ENCODE measurements at places on chromosomes 6 and 20.
A peak's percentile ranks its signal among the peaks of the same experiment; 100 is the strongest.

GRCh38 chr20:38253571-38253970 lies 7.0 kb downstream of the KIAA1755 start:
- no peak for DNase-seq

- no peak for DNase-seq
Observed at GRCh38 chr6:156111913-156112312, 656.3 kb upstream of the NOX3 start.

DNA sequence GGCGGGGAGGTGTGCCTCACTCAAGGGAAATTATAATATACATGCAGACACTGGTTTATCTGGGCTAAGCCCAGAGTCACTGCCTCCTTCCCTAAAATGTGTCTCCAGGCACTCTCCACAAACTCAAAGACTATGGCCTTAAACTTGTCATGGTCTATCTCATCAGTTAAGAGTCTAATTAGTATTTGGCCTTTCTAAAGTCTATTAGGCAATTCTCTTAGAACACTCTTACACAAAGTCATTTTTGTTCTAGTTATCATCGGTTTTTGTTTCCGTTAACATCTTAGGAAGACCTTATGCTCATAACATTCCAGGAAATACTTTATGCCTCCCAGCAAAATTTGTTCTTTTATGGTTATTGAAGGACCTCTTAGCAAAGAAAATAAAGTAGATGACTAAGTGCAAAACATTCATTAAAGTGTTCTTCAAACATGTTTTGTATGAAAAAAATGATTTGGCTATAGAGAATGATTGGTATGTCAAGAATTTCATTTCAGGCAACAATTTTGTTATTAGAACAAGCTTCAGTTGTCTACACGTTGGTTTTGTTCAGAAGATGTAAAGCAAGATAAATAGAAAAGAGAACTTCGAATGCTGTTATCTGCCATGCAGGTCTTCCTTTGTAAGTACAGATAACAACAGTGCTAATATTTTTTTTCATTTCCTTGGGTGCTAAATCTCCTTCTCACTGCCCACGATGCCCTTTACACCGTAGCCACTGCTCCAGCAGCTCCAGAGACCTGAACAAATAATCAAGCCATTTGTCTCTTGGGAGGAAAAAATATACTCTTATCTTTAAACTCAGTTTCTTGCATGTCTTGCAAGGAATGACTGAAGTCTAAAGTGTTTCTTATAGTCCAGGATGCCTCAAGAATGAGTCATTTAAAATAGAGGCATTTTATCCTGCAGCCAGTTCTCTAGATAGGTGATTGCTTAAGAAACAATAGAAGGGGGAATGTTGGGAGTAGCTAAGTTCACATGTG lies 170.4 kb downstream of the HTR1B start:
- no peak for DNase-seq

- DNase-seq: no peak
Observed at GRCh38 chr20:49887251-49888211, 27.8 kb downstream of the SPATA2 start.

GRCh38 chr6:73388433-73388799 lies 6.2 kb upstream of the DDX43 start:
- no peak for DNase-seq

- DNase-seq: no peak
Observed at GRCh38 chr20:17786221-17786718, 86.5 kb downstream of the BANF2 start.

GRCh38 chr20:61802721-61803311 lies 262.9 kb downstream of the TAF4 start:
- DNase-seq: no peak

- no peak for DNase-seq
Observed at GRCh38 chr6:90204327-90205056, 92.2 kb downstream of the BACH2 start.

DNA sequence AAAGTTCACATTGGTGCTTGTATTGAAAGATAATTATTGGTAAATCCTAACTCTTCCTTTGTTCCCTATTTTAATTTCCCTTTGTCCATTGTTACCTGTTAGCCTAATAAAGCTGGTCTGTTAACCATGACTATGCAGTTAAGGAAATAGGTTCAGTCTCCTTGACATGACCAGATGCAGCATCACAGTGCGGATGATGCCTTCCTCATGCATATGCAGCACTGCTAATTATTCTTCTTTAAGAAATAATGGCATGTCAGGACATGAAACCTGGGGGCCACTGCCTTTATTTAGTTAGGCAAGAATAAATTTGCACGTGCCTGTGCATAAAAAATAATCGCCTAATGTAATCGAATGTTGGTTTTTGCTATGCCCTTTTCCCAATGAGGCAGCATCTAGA lies 16.5 kb downstream of the PBOV1 start:
- no peak for DNase-seq

- DNase-seq: peak; percentile 57
Observed at GRCh38 chr6:31582230-31582643, at the start of gene LTB. TSS of gene LTB (minus strand) at chr6:31582424. CDS start at chr6:31582417, 7 bp downstream.

DNA sequence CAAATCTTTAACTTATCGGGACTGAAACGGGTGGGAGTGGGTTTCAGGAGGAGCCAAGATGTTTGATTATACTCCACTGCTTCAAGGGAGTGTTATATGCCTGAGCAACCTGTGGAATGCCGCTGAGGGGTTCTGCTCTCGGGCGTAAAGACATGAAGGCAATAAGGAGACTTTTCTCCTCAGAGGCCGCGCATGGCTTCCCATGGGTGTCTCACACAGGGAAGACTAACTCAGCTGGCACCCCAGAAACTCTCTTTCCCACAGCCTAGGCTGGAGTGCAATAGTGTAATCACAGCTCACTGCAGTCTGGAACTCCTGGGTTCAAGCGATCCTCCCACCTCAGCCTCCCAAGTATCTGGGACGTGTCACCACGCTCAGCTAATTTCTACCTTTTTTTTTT lies 5.1 kb upstream of the C20orf141 start:
- DNase-seq: no peak

DNA sequence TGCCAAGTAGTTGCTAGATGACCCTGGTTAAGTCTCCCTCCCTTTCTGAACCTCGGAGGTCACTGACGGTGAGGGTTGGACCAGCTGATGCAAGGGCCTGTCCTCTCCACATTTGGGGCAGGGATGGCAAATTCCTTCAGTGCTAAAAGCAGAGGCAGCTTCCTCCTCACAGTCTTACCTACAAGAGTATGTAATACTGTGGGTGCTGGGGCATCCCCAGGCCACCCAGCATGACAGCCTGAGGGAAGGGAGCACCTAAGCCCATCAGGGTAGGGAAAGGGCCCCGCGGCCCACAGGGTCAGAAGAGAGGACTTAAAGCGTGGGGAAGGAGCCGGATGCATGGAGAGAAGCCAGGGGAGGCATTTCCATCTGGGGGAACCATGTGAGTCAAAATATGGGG lies 38.0 kb downstream of the TGM3 start:
- DNase-seq: no peak

DNA sequence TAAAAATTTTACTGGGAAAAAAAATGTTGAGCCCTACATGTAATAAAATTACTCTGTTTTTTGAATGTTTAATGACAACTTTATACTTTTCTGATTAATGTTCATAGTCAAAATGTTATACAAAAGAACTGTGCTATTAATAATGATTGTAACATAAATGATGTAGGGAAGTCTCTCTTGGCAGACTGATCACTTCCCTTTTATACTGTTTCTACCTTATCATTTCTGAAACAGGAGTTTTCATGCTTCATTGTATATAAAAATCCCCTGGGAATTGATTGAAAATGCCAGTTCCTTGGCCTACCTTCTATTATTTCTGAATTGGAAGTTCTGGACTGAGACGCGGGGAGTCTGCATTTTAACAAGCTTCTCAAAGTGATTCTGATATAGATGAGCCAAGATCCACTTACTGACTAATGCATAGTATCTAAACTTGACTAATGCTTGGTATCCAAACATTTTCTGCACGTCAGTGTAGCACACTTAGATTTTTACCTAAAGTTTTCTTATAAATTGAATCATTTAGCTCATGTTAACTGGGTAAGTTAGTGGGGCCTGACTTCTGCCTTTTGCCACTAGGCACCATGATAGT lies 7.2 kb upstream of the HDAC2 start:
- DNase-seq: no peak

GRCh38 chr20:1894471-1894950 lies 696 bp upstream of the SIRPA start:
- no peak for DNase-seq

Measured in CD8-positive, alpha-beta memory T cell (primary cell).